ENCODE measurements at places on chromosomes 16 and 17. TPM values are rescaled to one million over a fixed set of nuclear protein-coding genes. Genes with fewer than 3 reads are reported as not detected.

The TNP2 gene
- not detected for total RNA-seq

The ZNF75A gene
- total RNA-seq: 42.4 TPM

The DNAH9 gene
- total RNA-seq: 0.22 TPM

The TMED6 gene
- total RNA-seq: 0.31 TPM

The ST6GALNAC1 gene
- not detected for total RNA-seq

- DNase-seq: no peak
These were observed 676 bp downstream of the EME1 start for GRCh38 chr17:50373705-50374104.

- DNase-seq: no peak
These were observed 80.9 kb downstream of the DNAH17 start for GRCh38 chr17:78496311-78496710.

DNA sequence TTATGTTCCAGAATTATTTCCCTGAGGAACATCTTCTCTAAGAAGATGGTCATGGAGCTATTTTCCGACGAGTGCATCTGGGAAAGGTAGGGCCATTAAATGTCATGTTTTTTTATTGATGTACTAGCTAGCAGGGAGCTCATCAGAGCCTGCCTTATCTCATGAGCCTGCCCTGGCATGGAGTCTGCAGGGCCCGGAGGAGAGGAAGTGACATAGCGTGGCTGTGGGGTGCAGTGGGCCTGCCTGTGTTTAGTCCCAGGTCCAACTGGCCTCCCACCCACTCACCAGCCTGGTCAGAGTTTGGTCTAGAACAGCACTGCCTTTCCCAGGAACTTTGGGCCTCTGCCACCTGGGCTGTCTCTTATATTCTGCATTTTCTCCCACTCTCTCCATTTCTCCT is 389.8 kb downstream of the SNX29 start:
- no peak for DNase-seq

- no peak for DNase-seq
These were observed 25.3 kb downstream of the CTRB2 start for GRCh38 chr16:75181630-75182029.

GRCh38 chr16:22681554-22682291 is 132.2 kb upstream of the HS3ST2 start:
- no peak for DNase-seq

DNA sequence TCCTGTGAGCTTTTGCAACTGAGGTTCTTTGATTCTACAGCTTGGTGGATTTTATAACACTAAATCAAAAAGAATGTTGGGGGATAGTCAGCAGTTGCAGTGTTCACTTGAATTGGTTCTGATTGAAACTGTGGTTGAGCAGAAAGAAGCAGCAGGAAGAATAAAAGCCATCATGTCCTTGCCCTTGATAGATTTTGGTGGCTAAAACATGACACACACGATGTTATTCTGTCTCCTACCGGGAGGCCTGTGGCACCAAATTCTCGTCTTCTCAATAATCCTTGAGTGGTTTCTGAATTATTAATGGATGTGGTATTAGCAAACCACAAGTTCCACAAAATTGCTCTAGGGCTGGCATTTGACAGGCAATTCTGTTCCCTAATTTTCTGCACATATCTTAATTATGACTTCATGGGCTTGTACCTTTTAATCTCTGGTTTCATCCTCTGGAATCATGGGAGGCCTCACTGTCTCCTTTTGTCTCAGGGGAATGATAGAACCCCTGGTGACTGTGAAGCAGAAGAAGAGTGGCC is 338.2 kb downstream of the SNX29 start:
- no peak for DNase-seq

All from H9 (cell line).